GM19239 (cell line): ENCODE measurements at places on chromosomes 12 and 14.

GRCh38 chr12:59040656-59041055, 120.4 kb upstream of the LRIG3 start:
- no peak for DNase-seq

GRCh38 chr14:21032326-21033132, 2.1 kb downstream of the RNASE13 start:
- no peak for DNase-seq

DNA sequence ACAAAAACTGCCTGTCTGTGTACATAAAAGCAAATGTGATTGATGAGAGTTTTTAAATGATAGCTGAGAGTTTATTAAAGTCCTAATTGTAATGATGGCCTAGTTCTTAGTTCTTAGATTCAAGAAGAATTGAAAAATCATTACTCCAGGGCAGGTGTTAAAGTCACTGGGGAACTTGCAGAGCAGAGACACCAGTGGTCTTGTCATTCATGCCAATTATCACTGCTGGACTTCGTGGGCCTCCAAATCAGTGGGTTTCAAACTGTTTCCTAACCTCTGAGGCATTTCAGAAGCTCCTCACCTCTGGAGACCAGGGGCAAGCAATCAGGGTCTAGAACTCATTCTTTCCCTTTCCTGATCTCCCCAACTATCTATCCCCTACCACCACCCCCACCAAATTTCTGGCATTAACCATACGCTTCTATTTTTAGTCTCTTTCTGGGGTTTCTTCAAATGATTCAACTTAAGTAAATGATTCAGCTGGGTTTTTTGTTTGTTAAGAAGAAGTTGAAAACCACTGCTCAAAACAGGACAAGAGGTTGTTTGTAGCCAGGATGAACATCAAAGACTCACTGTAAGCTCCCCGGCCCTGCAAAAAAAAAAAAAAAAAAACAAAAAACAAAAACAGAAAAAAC, 80.1 kb downstream of the CEP83 start:
- DNase-seq = peak; percentile 1

DNA sequence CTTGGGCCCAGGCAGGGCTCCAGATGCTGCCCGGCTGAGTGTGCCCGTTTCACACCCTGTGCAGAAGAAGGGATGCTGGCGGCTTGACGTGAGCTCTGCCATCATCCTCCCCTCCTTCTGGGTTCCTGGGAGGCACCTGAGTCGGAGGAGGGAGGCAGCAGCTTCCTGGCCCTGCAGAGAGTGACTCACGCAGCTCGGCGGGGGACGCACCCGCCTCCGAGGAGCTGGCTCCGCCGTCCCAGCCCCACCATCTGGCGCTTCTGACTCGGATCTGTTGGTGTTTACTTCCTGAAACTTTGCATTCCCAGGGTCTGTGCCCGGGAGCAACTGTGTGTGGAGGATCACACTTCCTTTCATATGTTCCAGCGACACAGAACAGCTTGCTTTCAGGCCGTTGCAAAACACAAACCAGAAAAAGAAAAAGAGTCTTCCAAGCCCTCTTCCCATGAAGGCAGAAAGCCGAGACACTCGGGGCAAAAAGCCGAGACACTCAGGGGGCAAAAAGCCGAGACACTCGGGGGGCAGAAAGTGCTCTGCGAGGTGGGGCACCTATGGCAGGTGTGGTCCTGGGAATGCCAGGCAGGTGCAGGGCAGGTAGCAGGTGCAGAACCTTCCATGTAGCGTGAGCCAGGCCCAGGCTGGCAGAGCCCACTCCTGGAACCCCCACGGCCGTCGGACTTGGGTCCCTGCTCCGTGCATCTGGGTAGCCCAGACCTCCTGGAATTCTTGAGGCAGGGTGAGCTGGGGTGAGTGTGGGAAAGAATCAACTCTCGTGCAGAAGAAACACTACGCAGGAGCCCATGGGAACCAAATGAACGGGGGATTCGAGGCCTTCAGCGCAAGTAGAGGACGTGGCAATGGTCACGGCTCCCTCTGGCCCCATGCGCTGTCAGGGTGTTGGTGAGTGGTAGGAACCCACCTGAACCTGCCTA, 27.6 kb upstream of the GALNT9 start:
- DNase-seq = no peak

DNA sequence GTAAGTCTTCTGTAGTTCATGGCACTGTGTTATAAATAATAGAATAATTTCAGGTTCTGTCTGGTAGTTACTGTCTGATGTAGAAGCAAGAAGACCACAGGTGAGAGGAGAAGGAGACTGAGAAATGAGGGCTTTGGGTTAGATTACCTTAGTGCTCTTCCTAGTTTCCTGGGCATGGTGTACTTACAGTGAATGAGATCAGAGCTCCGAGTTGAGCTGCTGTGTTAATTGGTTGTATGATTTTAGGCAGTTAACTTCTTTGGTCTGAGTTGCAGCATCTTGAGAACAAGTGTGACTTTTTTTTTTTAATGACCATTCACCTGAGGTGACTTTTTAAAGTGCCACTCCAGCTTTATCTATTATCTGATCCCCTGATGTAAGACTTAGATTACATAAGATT, 41.5 kb downstream of the WDR20 start:
- no peak for DNase-seq
